ENCODE measurements at places on chromosomes 12 and 14. TPM values are rescaled to one million over a fixed set of nuclear protein-coding genes. Genes with fewer than 3 reads are reported as not detected.

Gene SLC8A3
- polyA plus RNA-seq, result not detected

Gene KRT82
- polyA plus RNA-seq, result not detected

GRCh38 chr14:99554184-99554583 lies 49.8 kb downstream of the CCDC85C start:
- no peak for DNase-seq

Gene RD3L
- not detected for polyA plus RNA-seq

- DNase-seq, result peak; percentile 1
These were observed 125.3 kb downstream of the WIF1 start for GRCh38 chr12:64995816-64996215.

DNA sequence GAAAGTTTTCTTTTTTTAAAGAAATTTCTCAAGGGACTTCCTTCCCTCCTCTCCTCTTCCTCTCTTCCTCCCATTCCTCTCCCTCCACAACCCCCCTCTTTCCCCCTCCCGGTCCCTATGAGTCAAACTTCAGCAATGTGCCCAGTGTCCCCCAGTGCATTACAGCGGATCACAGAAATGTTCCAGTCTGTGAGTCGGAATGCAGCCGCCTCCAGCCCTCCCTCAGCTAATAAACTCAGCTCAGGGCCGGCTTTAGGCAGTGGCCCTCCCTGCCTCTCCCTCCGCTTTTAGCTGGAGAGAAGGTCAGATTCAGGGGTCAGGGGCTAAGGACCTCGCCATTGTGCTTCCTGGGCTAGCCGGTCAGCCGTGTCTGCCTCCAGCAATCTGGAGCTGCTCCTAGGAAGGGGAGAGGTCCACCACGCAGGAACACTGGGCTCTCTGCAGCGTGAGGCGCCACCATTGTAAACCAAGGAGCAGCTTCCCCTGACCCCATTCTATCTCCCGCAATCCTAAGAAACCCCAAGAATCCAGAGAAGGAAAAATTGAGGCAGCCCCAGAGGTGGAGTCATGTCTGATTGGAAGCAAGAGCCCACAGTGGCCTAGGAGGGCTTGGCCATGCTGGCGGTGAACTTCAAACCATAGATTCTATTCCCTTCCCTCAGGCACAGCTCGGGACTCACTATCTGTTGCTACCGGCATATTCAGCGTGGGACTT lies 1.1 kb upstream of the HDAC7 start:
- DNase-seq, result peak; percentile 98

Gene SMOC1
- 0.70 TPM for polyA plus RNA-seq

Gene ASCL1
- polyA plus RNA-seq, result not detected

DNA sequence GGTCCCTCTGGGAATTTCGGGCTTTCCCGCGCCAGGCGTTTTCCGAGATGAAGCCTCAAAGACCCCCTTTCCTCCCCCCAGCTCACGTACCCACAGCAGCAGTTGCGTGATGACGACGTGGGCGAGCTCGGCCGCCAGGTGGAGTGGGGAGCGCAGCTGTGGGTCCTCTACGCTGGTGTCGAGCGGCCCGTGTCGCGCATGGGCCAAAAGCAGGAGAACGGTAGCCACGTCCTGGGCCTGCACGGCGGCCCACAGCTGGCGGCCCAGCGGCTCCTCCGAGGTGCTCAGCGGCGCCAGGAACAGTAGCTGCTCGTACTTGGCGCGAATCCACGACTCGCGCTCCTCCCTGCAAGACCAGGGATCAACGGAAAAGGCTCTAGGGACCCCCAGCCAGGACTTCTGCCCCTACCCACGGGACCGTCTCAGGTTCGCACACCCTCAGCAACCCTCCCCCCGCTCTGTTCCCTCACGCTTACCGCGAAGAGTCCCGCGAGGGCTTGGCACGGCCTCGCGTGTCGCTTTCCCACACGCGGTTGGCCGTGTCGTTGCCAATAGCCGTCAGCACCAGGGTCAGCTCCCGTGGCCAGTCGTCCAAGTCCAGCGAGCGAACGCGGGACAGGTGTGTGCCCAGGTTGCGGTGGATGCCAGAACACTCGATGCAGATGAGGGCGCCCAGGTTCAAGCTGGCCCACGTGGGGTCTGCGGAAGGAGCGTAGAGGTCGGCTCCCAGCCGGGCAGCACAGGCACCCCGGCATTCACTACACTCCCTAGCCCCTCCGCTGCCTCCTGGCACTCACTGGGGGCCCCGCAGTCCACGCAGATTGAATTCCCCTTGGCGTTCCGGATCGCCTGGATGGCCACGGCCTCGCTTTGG lies 11.4 kb downstream of the AGAP2 start:
- DNase-seq, result peak; percentile 69

Gene OASL
- polyA plus RNA-seq, result 0.09 TPM

GRCh38 chr12:132319991-132320570 lies 9.3 kb downstream of the GALNT9 start:
- DNase-seq, result no peak
